ENCODE measurements at places on chromosomes 7 and 10.
A peak's percentile ranks its signal among the peaks of the same experiment; 100 is the strongest.

GRCh38 chr7:132245539-132245938 is 330.7 kb downstream of the PLXNA4 start:
- no peak for DNase-seq

GRCh38 chr10:129914960-129915359 is 49.1 kb downstream of the EBF3 start:
- no peak for DNase-seq

GRCh38 chr7:80505900-80506500 is 5.9 kb downstream of the GNAT3 start:
- no peak for DNase-seq

DNA sequence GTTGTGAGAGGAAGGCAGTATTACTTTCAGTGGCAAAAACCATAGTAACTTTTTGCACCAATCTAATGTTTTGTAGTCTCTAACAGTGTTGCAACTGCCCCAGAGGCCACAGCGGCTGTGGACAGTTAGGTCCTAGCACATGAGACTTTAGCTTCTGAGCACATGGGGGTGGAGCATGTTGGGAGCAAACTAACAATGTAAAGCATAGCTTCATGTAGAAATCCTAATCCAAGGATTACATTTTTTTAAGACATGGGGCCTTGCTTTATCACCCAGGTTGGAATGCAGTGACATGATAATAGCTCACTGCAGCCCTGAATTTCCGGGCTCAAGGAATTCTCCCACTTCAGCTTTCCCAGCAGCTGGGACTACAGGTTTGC is 49.0 kb downstream of the LAMB1 start:
- no peak for DNase-seq

DNA sequence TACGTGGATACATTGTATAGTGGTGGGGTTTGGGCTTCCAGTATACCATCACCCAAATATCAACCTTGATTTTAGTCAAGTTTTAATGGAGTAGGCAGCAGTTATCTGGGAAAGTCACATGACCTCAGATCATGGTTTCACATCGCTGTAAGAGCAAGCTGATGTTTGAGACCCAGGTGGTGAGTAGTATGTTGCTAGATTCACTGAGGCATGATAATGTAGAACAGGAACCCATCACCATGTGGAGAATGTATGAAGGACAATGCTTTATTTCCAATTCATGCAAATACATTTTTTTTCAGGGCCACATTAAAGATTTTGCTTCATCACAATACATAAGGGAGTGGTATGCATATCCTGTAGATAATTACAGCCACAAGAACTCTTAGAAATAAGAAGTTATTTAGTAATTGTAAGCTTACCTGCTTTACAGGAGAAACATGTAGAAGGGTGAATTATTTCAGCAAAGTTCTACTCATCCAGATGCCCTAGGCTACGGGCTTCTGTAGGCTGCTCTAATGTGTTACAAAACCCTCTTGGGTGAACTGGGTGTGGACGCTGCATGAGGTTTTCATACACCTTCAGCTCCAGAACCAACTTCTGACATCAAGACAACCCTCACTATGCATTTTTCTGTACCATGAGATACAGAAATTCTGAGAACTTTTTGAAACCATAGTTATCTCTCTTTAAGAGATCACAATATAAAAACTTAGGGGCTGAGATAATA is 27.6 kb upstream of the LAMB4 start:
- no peak for DNase-seq

- DNase-seq, result no peak
Measured at GRCh38 chr10:4606856-4607636, 219.0 kb upstream of the AKR1E2 start.

DNA sequence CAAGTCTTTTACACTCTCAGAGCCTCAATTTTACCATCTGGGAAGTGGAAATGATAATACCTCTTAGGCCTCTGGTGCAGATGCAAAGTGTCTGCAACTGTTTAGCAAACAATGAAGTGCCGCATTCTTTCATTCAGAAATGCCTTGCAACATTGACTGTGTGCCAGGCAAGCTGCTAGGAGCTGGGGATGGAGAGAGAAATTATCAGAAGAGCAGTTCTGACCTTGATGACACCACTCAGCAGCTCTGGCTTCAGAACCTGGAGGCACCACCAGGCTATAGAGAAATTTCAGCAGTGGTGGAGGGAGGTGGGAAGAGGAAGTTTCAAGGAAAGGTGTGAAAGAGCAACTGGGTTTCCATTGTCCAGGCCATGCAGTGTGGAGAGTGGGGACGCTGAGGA is 78.1 kb upstream of the HABP2 start:
- no peak for DNase-seq

DNA sequence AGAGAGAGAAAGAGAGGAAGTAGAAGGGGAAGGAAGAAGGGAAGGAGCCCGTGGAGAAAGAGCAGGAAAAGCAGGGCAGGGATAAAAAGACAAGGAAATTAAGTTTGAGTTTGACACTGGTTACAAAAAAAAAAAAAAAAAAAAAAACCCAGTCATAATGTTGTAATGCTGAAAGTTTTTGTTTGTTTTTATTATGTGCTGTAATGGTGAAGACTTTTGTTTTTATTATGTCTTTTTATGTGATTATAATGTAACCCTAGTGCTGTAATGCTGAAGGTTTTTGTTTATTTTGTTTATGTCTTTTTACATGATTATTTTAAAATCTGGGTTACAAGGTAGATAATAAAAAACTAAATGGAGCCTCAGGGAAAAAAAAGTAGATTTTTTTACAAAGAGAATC is 184.8 kb downstream of the SEMA3A start:
- no peak for DNase-seq

- DNase-seq, result no peak
Measured at GRCh38 chr7:51222916-51223315, 93.7 kb downstream of the COBL start.

GRCh38 chr7:129013048-129013724 is 41.7 kb downstream of the TNPO3 start:
- no peak for DNase-seq

- DNase-seq, result no peak
Measured at GRCh38 chr10:102831322-102832071, 5.7 kb downstream of the CYP17A1 start.

DNA sequence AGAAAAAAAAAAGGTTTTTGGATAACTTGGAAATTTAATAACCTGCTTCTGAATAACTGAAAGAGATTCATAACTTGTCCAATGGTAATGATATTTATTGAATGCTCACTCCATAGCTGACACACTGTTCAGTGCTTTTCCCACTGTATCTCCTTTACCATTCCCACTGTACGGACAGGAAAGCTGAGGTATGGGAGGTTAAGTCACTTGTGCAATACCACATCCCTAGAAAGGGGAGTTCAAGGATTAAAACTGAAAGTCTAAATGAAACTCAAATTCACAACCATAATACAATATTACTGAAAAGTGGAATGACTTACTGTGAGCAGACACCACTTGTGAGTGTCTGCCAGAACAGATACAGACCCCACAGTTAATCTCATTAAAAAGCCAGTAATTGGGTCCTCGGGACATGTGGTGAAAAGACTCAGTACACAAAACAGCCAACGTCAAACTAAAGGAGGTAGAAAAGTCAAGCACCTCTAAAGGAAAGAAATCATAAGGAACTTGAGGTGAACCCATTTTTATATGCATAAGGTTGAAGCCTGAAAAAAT is 13.8 kb upstream of the RHOBTB1 start:
- no peak for DNase-seq

DNA sequence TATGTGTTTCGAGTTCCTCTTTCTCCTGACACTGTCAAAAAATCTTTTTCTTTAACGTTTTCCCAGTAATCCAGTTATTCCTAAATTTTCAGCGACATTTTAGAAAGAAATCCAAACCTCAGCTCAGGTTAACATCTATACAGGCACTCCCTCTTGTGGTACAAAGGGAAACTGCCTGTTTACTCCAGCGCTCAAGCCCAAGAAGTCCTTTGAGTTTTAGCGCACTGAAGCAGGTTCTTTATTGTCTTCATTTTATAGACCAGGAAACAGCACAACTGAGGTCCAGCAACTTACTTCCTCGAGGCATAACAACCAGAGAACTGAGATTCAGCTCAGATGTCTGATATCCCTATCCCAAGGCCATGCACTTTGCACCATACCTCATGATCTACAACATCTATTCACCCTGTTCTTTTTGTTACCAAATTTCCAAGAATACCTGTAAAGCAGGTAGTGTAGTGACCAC is 287.2 kb upstream of the MKLN1 start:
- DNase-seq, result peak; percentile 51

- DNase-seq, result no peak
Measured at GRCh38 chr7:66352071-66352470, 146.9 kb downstream of the TPST1 start.

GRCh38 chr7:33805630-33806233 is 99.6 kb upstream of the BMPER start:
- no peak for DNase-seq

GRCh38 chr10:89030791-89031190 is 40.2 kb downstream of the FAS start:
- DNase-seq, result no peak

- DNase-seq, result no peak
Measured at GRCh38 chr10:109202111-109202510, 721.2 kb downstream of the XPNPEP1 start.

DNA sequence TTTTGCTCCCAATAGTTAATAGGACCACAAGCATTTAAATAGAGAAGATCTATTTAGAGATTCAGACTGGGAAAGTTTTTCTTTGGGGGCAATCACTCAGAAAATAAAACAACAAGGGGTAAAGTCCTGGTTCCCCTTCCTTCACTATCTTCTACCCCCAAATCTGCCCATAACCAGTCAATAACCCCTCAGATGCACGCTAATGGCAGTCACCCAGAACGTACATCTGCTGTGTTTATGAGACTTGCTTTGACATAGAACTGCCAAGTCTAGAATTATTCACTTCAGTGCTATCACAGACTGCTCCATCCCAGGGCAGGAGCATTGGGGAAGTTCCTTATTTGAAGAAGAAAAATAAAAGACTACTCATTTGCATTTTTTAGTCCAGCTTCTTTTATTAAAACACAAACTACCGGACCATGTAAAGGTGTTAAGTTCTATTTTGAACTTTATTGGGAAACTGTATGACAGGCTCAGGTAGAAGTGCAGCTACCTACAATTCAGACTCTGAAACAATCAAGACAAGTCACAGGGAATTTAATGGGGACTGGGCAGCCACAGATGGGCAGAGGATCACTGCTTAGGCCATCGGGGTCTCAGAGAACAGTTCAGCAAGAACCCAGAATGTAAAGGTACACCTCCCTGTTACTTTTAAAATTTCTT is 38.4 kb downstream of the ANK3 start:
- no peak for DNase-seq

DNA sequence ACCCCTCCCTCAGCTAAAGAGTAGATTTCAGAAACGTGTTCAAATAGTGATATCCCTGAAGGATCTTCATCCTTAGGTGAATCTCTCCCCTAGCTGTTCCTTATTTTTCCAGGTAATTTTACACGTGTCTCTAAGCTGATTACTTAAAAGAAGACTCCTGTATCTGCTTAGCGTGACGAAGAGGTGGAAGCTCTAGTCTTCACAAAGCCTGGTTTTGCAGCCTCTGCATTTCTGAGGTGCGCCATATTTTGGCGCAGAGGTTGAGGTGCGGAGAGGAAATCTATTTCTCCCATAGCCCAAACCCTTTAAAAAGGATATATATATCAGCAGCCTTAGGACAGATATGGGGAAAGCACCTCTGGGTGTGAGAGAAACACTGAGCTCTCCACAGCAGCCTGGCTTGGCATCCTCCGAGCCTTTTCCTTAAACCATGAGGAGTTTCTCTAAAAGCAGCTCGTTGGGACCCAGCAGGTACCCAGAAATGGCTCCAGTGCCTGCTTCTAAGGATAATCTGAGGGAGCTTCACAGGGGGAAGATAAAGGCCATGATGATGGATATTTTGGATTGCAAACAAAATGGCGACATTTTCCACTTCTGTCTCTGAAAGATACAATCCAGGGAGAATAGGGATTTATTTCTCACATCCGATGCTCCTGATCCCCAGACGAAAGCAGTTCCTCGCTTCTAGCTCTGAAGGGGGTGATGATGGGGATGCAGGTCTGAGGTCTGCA is 3.0 kb upstream of the HOXA2 start:
- no peak for DNase-seq

DNA sequence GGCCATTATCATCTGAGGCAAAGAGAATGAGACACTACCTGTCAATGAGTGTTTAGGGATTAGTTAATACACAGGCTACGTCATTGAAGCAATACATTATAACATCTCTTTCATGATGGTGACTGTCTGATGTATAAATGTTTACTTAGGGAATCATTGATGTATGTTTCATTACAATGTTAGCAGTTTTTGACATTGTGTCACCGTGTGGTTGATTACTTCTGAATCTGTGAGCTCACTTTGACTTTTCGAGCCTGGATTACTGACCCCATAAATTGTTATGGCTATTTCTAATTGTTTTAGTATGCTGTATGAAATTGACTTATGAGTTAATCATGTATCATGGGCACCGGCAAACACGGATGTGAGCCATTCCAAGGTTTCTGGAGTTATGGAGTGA is 494.0 kb downstream of the MAGI2 start:
- DNase-seq, result no peak

- DNase-seq, result no peak
Measured at GRCh38 chr7:1404460-1404809, 54.8 kb downstream of the MICALL2 start.

DNA sequence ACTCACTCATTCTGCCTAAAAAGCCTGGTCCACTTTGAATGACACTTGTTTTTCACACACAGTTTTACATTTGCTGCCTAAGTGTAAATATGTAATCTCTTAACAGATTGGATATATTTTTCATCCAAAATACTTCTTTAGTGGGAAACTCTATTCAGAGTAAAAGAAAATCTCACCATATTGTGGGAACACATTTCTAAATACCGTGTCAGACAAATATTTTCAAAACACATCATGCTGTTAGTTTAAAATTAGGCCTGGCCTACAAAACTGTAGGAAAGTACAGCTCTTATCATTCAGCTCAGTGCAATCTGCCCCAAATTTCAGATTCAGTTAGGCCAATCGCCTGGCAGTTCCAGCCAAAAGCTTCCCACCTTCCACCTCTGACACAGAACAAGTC is 849.8 kb downstream of the NXPH1 start:
- no peak for DNase-seq

GRCh38 chr7:84484502-84485079 is 290.0 kb upstream of the SEMA3A start:
- no peak for DNase-seq

GRCh38 chr7:47147213-47147631 is 434.7 kb downstream of the TNS3 start:
- no peak for DNase-seq

GRCh38 chr10:103232772-103233488 is 12.8 kb upstream of the RPEL1 start:
- DNase-seq, result no peak

- no peak for DNase-seq
Measured at GRCh38 chr7:133551466-133551865, 298.6 kb downstream of the EXOC4 start.

GRCh38 chr10:106919871-106920282 is 244.6 kb downstream of the SORCS1 start:
- DNase-seq, result no peak

DNA sequence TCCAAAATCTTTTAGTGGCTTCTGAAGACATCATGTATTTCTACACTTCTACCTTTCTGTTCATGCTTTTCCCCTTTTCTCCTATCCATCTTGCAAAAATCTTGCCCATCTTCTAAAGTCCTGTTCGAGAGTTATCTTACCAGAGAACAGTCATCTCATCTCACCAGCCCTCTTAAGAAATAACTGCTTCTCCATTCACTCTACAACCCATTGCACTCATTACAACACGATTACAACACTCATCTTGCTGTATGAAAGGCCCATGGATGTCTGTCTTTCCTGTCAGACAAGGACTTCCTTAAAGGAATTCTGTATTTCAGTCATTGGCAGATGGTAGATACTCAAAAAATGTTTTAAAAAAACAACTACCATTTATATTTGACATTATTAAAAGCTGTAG is 30.8 kb downstream of the ZNF438 start:
- DNase-seq, result no peak

Measured in stimulated activated naive CD8-positive, alpha-beta T cell treated with anti-CD3 and anti-CD28 coated beads, Interleukin-15, amount 100 ng/mL, for 72 hours (primary cell).